ENCODE measurements at places on chromosomes 12 and 14. TPM values are rescaled to one million over a fixed set of nuclear protein-coding genes. Genes with fewer than 3 reads are reported as not detected.

Gene RD3L
- 26.6 TPM for polyA plus RNA-seq

Gene AKAP6
- 13.5 TPM for polyA plus RNA-seq

Gene RPGRIP1
- 0.73 TPM for polyA plus RNA-seq

Gene TPH2
- polyA plus RNA-seq, result not detected

Gene NEUROD4
- not detected for polyA plus RNA-seq

Gene INHBC
- 0.03 TPM for polyA plus RNA-seq

Gene OTX2
- polyA plus RNA-seq, result not detected

Gene FLVCR2
- 1.7 TPM for polyA plus RNA-seq

Gene ISM2
- polyA plus RNA-seq, result not detected

DNA sequence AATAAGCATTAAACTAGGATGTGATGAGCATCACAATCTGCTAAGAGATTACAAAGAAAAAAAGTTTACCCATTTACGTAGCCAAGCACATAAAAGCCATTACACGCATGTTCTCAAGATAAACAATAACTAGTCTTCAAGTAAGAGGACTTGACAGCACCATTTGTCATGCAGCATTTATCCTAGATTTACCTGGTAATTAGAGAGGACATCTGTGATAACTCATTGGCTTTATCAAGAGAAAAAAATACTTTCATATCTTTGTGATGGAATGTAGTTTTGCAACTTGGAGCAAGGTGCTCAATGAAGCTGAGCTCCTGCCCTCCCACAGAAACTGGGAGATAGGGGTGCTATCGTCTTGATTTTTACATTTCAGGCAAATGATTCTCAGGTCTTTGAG, 1023.7 kb downstream of the FSCB start:
- DNase-seq, result no peak

DNA sequence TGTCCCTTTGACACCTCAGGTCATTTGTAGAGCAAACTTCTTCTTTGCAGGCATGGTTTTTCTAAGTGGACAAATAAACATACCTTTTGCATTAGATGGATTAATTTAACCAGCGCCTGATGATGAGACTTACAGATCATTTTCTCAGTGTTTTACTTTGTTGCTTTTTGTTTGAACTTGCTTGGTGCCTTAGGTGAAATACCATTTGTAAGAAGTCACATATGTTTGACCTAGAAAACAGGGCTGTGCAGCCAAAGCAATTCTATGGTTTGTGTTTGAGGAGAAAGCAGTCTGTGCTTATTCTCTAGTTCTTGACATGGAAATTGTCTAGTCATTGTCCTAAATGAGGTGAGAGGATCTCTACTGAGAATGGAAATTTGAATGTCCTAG, 111.1 kb downstream of the DIP2B start:
- no peak for DNase-seq

DNA sequence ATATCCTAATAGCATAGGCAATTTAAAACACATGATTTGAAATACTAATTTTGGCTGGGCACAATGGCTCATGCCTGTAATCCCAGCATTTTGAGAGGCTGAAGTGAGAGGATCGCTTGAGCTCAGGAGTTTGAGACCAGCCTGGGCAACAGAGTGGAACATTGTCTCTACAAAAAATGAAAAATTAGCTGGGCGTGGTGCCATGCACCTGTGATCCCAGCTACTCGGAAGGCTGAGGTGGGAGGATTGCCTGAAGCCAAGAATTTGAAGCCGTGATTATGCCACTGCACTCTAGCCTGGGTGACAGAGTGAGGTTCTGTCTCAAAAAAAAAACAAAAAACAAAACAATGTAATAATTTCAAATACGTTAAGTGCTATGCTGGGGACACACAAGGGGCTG, 83.3 kb downstream of the SSPN start:
- no peak for DNase-seq

DNA sequence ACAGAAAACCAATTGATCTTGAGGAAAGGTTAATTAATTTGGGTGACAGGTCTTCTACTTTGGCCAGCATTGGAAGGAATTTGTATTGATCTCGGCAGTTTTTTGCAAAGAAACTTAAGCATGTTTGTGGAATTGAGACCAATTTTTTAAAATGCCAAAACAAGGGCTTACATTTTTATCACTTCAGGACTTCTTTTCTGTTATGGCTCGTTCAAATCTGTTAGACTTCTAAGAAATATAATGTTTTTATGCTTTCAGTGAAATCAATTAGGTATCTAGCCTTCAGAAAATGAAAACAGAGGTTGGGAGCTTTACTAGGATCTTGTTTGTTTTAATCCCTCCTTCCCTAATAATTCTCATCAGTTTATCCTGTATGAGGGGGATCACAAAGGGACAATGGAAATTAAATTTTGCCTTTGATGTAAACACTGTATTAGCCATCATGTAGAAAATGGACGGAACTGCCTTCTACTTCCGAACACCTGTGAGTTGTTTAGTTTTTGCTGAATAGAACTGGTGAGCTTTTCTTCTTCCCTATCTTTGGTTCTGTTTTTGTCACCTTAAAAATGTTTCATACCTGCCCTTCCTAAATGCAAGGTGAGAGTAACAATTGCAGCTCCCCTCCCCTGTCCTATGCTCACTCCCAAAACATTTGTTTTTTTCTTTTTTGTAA, 7.8 kb downstream of the FOXA1 start:
- DNase-seq, result no peak

DNA sequence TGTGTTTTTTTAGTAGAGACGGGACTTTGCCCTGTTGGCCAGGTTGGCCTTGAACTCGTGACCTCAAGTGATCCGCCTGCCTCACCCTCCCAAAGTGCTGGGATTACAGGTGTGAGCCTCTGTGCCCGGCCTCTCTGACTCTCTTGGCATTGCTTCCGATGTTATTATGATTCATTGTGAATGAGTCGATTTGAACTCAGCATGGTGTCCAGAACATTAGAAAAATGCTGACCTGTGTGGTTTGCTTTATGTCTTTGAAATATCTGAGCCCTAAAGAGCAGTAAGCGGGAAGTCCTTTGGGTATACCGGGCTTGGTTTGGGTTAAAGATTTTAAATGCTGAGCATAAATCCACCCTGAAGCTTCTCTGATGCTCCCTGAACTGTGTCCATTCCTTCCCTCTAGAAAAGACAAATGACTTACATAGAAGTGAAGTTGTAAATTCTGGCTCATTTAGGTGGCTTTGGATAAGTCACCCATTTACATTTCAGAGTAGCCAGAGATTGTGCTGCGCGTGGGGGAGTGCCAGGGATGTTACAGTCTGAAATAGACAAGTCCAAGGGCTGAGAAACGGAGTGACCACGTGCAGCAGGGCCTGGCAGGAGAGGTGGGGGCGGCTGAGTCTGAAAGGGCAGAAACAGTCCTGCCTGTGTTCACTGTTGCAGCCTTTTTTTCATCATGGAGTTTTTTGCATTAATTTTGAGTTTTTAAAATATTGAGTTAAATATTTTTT, 39.6 kb downstream of the SLC15A4 start:
- no peak for DNase-seq

DNA sequence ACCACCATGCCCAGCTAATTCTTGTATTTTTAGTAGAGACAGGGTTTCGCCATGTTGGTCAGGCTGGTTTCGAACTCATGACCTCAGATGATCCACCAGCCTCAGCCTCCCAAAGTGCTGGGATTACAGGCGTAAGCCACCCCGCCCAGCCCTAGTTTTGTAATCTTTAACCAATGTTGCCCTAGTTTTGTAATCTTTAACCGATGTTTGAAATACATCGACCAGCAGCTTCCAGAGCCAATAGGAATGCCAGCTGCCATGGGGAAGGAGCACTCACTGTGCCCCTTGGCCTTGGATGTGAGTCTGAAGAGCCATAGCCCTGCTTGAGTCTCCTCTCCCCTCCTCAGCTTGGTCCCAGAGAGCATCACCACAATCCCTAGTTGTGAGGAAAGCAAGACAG, 209.3 kb upstream of the RGS6 start:
- DNase-seq, result no peak

- peak; percentile 84 for DNase-seq
Observed at GRCh38 chr12:55926738-55927587, 731 bp downstream of the PYM1 start.

GRCh38 chr12:18411453-18411852, 150.1 kb downstream of the PIK3C2G start:
- no peak for DNase-seq

DNA sequence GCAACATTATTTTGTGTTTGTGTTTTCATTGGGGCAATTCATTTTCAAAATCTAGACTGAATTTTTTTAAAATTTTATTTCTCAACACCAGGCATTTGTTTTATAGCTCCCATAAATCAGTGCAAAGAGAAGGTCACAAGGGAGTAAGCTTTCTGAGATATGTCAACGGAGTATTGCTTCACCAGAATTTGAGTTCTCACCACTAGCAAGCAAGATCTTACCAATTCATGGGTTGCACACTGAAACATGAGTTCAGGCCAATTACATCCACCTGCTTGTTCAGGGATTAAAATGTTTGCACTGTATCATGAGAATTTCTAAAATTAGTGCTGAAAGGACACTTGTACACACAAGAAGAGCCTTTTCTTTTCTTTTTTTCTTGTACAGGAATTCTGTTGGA, 121.9 kb downstream of the CAND1 start:
- no peak for DNase-seq

DNA sequence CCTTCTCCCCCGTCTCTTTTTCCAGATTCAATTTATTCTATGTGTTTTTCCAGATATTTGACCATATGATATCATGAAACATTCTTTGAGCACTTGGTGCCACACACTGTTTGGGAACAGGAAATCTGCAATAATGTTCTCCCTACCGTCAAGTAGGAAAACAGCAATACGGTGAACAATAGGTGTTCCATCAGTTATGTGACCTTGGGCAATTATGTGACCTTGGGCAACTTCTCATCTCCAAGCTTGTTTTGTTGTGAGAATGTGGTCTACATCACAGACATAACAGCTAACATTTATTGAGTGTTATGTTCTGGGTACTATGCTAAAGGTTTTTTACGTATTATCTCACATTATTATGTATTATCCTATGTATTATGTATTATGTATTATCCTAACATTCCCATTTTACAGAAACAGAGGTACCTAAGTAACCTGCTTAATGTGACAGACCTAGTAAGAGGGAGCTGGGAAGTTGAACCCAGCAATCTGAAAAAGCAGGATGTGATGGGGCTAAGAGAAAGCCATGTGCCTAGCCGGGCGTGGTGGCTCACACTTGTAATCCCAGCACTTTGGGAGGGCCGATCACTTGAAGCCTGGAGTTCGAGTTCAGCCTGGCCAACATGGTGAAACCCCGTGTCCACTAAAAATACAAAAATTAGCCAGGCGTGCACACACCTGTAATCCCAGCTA, 1.2 kb upstream of the NEK9 start:
- no peak for DNase-seq

DNA sequence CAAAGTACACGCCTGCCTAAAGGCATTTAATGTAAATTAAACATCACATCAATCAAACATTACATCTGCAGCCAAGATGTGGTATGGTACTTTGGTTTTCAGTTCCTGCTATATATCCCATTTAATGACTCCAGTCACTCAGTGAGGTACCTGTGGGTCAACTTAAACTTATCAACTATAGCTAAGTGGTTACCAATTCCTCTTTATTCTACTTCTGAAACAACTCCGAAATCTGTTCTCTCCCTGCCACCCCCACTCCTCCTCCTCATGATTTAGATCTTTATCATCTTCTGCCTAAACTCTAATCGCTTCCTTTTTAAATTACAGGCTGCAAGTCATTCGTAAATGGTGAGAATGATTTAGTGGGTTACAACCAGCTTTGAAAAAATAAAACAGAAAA, 57.9 kb downstream of the BCL2L14 start:
- DNase-seq, result no peak

GRCh38 chr14:102229071-102229738, 75.8 kb downstream of the MOK start:
- no peak for DNase-seq

- DNase-seq, result no peak
Observed at GRCh38 chr12:85237327-85237726, 42.7 kb upstream of the ALX1 start.

GRCh38 chr14:31770271-31770670, 209.1 kb downstream of the NUBPL start:
- DNase-seq, result no peak

- no peak for DNase-seq
Observed at GRCh38 chr12:80860928-80861327, 76.8 kb downstream of the LIN7A start.

DNA sequence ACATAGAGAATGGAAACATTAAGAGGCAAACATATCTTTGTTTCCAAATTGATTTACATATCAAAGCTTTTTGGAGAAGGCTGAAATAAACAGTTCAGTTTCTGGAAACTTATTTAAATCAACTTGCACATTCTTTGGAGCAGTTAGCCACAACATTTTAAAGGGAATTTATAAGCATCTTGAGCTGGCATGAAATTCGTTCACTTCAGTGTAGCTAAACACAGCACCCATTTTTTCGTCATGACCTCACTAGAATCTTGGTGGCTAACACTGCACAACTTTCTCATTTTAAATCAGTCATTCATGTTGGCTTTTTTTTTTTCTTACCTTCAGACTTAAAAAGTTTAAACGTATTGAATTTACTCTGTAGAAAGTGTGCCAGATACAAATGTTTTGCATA, 1139.9 kb upstream of the FLRT2 start:
- DNase-seq, result no peak

GRCh38 chr12:92437452-92437851, 265.3 kb upstream of the PLEKHG7 start:
- no peak for DNase-seq

DNA sequence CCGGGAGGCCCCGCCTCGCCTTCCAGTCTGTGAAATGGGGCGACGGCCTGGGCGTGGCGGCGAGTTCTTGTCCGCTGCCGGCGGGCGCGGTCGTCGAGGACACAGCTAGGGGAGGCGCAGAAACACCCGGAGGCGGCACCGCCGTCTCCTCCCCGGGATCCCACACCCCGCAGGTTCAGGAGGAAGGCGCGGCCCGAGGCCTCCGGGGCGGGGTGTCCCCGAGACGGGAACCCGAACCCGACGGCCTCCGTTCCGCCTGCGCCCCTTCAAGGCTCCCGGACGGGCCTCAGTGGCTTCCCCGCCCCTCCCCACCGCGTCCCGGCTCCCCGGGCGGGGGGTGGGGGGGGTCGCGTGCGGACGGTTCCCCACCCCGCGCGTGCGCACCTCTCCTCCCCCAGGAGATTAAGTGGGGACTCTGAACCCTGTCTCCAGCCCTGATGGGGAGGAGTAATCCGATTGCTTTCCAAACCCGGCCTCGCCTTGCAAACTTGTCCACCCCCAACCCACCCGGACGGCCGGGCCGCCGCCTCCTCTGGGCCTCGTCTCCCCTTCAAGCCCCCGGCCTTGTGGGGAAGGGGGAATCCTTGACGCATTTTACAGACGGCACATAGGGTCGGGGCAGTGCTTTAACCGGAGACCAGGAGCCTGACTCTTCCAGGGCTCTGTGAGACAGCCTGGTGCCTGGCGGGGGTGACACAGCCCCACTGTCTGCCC, 35.3 kb upstream of the ANKRD9 start:
- no peak for DNase-seq

GRCh38 chr12:48882315-48882687, 16.6 kb upstream of the RND1 start:
- no peak for DNase-seq
